Activated T-cell treated with anti-CD3 and anti-CD28 coated beads for 24 hours (primary cell): ENCODE measurements at places on chromosomes 16 and 17.
A peak's percentile ranks its signal among the peaks of the same experiment; 100 is the strongest.

- no peak for DNase-seq
Measured at GRCh38 chr17:82020572-82021106, 2.0 kb downstream of the CENPX start.

- no peak for DNase-seq
Measured at GRCh38 chr17:57432507-57433277, 176.4 kb downstream of the MSI2 start.

- DNase-seq = peak; percentile 64
Measured at GRCh38 chr17:82414548-82415281, 3.4 kb upstream of the HEXD start.

- DNase-seq = no peak
Measured at GRCh38 chr16:9013508-9013864, 49.8 kb upstream of the USP7 start.

- no peak for DNase-seq
Measured at GRCh38 chr16:79163691-79164387, 436.7 kb downstream of the MAF start.

DNA sequence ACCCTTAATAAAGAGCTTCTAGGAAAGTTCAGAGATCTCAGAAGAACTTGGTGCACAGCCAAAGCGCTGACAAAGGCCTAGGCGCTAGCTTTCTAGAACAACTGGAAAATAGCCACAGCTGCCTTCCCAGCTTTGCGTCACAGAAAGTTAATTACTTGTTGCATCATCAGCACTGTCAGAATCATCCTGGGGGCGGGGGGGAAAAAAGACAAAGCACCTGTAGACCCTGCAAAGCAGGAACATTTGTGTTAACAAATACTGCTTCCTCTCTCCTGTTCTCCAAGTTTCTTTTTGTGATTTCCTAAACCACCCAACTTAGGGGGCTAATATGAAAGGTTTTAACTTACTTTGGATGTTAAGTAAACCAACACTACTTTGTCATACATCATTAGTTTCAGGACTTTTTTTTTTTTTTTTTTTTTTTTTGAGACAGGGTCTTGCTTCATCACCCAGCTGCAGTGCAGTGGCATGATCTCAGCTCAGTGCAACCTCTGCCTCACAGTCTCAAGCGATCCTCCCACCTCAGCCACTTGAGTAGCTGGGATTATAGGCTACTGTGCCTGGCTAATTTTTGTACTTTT, 4.8 kb upstream of the AARSD1 start:
- no peak for DNase-seq

DNA sequence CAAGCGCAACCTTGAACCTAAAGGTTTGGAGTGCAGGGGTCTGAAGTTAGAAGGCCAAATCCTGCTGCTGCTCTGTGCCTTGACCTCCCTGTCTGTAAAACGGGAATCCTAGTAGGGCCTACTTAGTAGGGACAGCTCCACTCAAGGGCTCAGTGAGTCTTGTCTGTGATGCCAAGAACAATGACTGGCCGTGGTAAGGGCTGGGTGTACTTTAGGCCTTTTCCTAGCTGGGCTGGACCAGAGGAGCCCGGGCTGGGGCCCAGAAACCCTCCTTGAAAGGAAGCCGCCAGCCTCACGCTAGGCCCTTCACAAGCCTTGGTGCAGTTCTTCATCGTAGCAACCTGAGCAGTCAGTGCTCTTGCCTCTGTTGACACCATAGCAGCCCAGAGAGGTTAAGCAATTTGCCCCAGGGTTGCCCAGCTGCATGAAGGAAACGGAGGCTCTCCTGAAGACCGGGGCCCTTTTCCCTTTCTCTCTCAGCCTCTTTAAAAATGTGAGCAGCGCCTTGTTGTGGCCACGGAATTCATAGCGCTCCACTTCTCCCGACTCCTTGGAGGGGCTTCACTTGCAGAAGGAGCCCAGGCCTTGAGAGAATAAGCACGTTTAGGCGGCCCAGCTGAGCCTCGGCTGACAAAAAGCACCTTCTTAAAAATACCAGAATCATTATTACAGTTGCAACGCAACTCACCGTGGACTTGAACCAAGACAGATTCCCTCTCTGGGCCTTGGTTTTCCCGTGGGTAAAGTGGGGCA, 4.4 kb downstream of the NECAB2 start:
- no peak for DNase-seq

GRCh38 chr17:81537343-81537855, 9.2 kb downstream of the FSCN2 start:
- DNase-seq = no peak

DNA sequence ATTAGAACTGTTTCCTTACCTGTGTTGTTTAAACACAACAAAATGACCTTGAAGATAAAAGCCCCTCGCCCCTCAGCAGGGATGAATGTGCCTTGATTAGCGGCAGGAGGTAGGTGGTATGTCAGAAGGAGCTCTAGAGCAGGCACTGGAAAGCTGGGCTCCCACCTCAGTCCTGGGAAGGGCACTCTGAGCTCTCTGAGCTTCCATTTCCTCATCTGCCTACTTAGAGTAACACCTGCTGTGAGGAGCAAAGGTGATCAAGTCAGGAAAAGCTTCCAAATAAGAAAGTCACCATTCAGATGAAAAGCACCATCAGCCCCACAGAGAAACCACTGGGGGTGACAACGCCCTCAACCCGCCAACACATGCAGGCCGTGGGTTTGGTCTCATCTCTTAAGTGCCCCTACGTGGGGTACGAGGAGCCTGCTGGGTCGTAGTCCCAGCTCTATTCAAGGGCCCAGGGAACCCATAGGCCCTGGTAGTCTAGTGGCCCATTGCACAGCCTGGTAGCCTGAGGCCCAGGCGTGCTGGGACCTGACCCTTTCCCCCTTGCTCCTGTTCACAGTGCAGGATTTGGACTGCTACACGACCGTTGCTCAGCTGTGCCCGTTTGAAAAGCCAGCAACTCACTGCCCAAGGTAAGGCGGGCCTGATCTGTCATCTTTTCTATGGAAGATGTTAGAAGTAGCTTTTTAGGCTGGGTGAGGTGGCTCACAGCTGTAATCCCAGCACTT, 57.3 kb downstream of the CRISPLD2 start:
- DNase-seq = no peak

DNA sequence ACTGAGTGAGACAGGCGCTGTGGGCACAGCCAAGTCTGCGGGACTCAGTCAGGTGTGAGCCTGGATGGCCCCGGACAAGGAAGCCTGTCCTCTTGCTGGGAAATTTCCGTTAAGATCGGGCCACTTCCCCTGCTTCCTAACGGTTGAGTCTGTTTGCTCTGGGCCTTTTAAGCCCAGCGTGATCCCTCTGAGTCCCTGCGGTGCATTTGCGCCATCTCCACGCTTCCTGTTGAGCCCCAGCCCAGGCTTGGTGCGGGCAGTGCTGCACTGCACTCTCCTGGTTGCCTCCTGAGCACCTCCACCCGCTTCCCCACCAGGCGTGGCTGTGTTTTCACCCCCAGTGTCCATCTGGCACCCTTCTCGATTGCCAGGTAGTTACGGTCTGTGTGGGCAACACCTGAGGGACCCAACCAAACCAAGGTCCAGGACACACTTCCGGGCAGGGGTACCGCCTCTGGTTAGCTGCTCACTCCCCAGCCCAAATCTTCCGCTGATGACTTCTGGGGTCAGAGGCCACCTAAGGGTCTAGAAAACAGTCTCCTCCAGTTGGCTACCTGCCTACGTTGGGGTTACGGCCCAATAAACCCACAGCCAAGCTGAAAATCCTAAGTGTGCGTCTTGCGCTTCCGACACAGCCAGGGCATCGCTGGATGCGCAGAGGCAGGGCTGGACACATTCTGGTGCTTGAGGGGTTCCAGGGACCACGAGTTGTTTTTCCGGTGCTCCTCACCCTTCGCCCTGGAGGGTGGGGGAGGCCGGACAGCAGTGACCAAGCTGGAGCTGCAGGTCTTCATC, 1.4 kb upstream of the SLC25A10 start:
- DNase-seq = no peak

- DNase-seq = no peak
Measured at GRCh38 chr16:1218061-1218929, 6.8 kb downstream of the TPSG1 start.

GRCh38 chr16:5036228-5037156, 2.8 kb upstream of the NAGPA start:
- no peak for DNase-seq

DNA sequence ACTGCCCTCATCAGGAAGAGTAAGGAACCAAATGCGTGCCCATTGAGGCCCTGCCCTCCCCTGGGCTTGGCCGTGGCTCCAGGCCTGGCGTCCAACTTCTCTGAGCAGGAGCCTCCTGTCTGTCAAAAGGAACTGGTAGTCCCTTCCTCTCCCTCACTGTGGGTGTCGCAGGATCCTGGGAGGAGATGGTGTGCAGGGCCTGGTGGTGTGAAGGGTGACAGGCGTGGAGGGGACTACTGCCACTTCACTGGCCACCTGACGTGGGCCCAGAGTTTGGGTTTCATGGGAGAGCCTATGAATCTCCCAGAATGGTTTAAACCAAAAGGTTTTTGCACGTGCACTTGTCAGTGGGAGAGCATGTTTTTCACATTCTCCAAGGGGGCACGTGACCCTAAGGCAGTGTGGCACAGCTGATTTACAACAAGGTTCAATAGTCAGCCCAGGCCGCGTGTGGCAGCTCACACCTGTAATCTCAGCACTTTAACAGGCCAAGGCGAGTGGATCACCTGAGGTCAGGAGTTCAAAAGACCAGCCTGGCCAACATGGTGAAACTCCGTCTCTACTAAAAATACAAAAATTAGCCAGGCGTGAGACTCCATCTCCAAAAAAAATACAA, 12.5 kb downstream of the ARL2BP start:
- no peak for DNase-seq

- no peak for DNase-seq
Measured at GRCh38 chr16:83420206-83420760, 387.5 kb upstream of the HSBP1 start.

GRCh38 chr17:45977976-45978626, 20.9 kb upstream of the STH start:
- no peak for DNase-seq

- DNase-seq = no peak
Measured at GRCh38 chr17:76565728-76566612, 19.7 kb downstream of the ST6GALNAC2 start.

DNA sequence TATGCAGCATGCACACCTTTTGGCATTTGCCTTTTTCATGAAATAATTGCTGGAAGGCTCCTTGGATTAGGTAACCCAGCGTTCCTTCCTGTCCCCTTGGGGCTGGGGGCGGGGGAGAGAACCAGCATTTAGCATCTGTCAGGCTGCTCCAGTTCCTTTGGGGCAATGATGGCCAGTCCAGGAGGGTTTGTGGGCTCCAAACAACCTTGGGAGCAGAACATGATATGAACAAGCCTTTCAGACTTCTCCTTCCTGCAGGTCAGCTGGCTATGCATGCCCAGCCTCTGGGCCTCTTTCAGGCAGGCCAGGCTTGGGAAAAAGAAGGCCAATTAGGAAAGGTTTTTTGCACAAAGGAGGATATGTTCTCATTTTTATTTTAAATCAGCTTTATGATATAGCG, 1.1 kb upstream of the SMTNL2 start:
- no peak for DNase-seq

DNA sequence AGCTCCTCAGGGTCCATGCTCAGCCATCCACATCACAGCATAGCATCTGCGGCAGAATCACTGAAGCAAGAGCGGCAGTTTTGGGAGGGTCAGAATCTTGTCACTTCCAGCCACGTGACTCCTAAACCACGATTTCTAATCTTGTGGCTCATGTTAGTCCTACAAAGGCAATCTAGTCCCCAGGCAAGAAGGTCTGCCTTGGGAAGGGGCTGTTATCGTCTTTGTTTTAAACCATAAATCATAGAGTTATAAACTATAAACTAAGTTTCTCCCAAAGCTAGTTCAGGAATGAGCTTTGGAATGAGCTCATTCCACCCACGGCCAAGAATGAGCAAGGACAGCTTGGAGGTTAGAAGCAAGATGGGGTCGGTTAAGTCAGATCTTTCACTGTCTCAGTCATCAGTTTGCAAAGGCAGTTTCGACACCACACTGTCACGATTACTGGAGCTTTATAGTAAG, 20.8 kb upstream of the DNAH17 start:
- no peak for DNase-seq

- DNase-seq = no peak
Measured at GRCh38 chr17:10803350-10803749, 549 bp downstream of the TMEM238L start.

GRCh38 chr17:46935658-46936266, 12.8 kb downstream of the GOSR2 start:
- no peak for DNase-seq

DNA sequence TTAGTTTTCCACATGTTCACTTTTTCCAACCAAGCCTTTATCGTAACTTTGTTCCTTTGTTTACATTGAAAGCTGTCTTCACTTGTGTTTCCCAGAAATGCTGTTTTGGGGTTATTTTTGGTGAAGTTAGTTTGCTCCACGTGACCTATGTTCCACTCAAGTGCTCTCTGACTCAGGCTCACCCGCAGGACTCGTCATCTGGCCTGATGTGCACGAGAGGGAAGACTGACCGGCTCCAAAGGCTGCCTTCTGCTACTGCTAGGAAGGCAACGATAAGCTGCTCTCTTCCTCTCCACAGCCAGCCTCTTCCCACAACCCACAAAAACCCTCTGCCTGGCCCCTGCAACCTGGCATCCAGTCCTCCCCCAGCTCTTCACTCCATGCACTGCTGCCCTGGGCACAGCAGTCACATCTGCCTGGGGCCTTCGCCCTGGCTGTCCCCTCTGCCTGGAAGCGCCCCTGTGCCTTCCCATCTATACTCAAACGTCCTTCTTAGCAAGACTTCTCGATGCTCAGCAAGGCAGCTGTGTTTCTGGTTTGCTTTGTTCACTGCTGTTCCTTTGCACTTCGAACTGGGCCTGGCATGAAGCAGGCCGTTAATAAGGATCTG, 28.0 kb downstream of the ZCCHC14 start:
- DNase-seq = peak; percentile 36

DNA sequence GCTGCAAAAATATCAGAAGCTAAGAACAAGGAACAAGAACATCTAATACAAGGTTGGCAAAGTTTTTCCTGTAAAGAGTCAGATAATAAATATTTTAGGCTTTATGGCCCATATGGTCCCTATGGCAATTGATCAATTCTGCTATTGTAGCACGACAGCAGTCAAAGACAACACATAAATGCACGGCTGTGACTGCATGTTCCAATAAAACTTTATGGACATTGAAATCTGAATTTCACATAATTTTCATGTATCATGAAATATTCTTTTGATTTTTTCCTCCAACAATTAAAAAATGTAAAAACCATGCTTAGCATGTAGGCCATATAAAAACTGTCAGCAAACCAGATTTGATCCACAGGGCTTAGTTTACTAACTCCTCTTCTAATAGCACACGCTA, 10.5 kb upstream of the RNF43 start:
- DNase-seq = no peak

DNA sequence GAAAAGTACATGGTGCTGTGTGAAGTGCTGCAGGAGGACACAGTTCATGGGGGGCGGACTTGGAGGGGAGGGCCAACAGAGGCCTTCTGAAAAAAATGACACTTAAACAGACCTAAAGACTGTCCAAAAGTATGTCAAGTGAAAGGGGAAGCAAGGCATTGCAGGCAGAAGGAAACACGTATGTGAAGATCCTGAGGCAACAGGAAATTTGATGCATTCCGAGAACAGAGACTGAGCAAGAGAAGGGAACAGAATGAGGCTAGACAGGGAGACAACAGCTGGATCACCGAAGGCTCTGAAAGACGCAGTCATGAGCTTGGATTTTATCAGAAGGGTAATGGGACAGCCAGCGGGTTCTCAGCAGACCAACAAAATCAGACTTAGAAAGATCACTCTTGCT, 1.1 kb downstream of the IFT20 start:
- DNase-seq = no peak

GRCh38 chr17:7426203-7426863, 917 bp downstream of the SPEM2 start:
- DNase-seq = no peak

- DNase-seq = no peak
Measured at GRCh38 chr17:75244133-75244866, 17.1 kb downstream of the GGA3 start.

GRCh38 chr16:57611706-57612105, 16.7 kb upstream of the ADGRG1 start:
- no peak for DNase-seq
